ENCODE measurements at places on chromosomes 12 and 14.

DNA sequence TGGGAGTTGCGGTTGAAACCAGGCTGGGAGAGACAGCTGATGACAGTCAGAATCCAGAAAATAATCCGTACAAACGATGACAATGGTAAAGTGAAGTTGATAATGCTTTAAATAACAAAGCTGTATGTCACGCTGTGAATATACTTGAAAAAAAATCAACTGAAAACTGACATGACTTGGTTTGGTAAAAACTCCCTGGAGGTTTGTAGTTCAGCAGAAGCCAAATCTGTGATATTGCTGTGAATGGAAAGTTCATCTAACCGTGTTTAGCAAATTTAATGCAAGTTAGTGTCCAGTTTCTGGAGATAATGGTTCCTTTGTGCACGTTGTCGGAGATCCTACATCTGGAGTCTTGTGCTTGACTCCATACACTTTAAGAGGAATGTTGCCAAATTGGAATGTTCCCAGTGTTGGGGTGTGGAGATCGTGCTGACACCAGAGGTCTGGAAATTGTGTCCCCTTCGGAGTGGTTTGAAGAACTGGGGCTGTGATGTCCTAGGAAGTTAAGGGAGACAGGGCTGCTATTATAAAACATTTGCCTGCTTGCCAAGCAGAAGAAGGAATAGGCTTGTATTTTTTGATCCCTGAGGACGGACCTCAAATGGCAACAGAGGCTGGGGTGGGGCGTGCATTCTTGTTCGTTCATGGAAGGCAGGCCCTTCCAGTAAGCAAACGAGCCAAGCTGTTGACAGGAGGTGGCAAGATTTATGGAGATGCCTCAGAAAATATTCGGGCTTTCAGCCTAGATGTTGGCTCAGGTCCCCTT, 30.6 kb downstream of the PPFIBP1 start:
- DNase-seq, result no peak

DNA sequence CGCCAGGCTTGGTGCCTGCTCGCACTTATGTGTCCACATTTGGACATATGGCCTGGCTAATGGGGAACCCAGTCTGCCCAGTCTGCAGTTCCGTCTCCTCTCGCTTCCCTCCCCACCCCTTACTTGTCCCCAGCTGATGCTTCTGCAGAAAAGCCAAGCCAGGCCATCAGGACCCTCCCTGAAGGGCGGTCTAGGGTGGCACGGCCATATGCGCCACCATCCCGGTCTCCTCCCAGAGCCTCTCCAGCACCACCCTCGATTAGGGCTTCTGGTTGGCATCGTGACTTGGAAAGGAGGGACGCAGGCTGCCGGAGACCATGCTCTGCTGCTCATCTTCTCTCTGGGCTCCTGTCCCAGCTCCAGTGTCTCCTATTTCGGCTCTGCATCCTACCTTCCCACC, 54.6 kb downstream of the CALM1 start:
- DNase-seq, result no peak

GRCh38 chr12:131565267-131566015, 145.4 kb upstream of the SFSWAP start:
- DNase-seq, result no peak

- no peak for DNase-seq
Observed at GRCh38 chr12:27467641-27468040, 21.1 kb downstream of the SMCO2 start.

Measured in stimulated activated CD8-positive, alpha-beta memory T cell treated with anti-CD3 and anti-CD28 coated beads, Interleukin-7, amount 100 ng/mL, for 48 hours (primary cell).